ENCODE measurements at places on chromosomes 4 and X.

DNA sequence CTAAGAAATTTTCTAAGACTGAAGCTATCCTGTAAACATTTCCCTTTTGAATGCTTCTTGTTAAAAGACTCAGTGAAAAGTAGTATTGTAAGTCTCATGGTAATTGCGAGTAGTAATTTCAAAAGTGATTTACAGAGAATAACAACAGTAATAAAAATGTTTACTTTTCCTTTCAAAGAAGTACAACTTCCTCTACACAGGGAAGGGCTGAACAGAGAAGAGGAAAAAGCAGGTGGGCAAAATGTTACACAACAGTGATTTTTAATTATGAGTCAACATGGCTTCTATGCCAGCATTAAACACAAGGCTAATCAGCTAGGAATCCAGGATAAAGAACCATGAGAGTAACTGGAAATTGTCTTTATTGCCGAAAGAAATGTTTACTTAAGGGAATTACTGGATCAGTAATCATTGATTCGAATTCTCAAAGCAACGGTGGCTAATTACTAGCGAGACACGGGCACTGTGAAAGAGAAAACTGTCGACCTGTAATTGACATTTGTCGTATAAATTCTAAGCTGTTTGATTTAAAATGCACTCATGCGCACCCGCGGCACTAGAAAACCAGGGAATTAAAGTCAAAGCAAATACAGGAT lies 15.4 kb downstream of the UTP3 start:
- no peaks in the 10 kb centered on the region for H3K36me3 ChIP-seq
- peak overlapping the region; percentile 81 for H3K4me3 ChIP-seq
- H3K4me1 ChIP-seq = peaks cover 4% of the 10 kb centered on the region
- H3K27ac ChIP-seq = peak overlapping the region; percentile 99
- no peaks in the 10 kb centered on the region for H3K27me3 ChIP-seq

DNA sequence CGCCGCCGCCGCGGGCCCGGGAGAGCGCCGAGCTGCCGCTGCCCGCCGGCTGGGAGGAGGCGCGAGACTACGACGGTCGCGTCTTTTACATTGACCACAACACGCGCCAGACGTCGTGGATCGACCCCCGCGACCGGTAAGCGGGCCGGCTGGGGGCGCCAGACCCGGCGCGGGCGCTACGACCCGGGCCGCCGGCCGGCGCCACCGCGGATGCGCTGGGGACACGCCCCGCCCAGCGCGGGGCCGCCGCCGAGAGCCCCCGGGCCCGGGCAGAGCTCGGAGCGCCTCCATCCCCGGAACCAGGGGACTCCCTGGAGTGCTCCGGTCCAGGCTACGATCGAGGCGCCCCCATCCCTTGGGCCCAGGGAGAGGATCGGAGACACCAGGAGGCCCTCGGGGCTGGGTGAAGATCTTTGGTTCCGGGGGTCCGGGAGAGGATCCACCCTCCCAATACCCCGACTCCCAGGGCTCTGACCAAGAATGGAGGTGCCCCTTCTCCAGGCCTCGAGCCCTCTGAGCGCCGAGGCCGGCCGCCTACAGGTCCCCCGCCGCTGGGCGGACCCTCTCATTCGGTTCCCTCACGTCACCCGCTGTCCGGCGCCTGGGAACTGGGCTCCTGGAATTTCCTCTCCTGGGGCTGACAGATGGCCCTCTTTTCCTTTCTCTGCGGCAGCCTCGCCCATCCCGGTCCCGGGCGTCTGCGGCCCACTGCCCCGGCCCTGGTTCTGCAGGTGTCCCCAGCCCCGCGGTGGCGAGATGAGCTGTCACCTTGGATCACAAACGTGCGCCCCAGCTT lies 48.8 kb downstream of the CLDN34 start:
- H3K4me3 ChIP-seq = peak overlapping the region; percentile 46
- no peaks in the 10 kb centered on the region for H3K36me3 ChIP-seq
- H3K27ac ChIP-seq = peak overlapping the region; percentile 61
- H3K27me3 ChIP-seq = peaks cover 4% of the 10 kb centered on the region
- peak; percentile 24 for DNase-seq
- no peaks in the 10 kb centered on the region for H3K4me1 ChIP-seq

DNA sequence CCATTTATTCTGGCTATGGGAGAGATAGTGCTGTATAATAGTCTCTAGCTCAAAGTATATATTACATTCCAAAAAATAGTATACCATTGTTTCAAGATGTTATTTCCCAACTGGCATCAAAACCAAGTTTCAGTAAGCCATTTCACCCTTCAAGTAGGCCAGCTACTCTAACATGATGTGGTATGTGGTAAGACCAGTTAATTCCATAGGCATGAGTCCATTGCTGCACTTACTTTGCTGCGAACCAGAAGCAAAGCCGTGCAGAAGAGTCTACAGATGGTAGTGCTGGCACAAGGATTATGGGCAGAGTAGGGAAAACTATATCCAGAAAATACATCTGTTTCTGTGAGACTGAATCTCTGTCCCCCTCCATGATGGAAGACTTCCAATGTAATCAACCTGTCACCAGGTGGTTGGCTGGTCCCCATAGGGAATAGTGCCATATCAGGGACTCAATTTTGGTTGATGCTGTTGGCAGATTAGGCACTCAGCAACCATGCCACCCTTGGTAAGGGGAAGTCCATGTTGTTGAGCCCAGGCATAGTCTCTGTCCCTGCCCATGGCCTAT lies 49.8 kb upstream of the HSD17B10 start:
- H3K36me3 ChIP-seq = no peaks in the 10 kb centered on the region
- H3K27me3 ChIP-seq = no peaks in the 10 kb centered on the region
- H3K4me3 ChIP-seq = no peak overlapping the region
- no peak overlapping the region for H3K27ac ChIP-seq

DNA sequence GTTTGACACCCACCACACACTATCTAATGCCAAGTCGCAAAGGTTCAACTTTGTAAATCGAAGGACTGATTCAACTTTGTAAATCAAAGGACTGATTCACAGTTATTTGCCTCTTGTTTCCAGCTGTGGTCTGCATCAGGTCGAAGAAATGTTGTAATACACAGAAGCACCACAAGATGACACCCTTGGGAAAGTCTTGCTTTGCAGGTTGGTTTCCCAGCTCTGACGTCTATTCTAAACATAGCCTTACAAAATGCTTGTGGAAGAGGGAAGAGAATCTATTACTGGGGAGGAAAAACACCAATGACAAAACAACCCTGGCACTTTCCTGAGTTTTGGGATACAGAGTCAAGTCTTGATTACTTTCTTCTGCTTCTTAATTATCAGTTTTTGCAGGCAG lies 35.3 kb downstream of the SUPT20HL1 start:
- DNase-seq = peak; percentile 69
- no peaks in the 10 kb centered on the region for H3K27me3 ChIP-seq
- no peaks in the 10 kb centered on the region for H3K4me1 ChIP-seq
- no peak overlapping the region for H3K4me3 ChIP-seq

- no peak overlapping the region for H3K27ac ChIP-seq
- no peak for DNase-seq
- H3K4me3 ChIP-seq = no peak overlapping the region
- H3K36me3 ChIP-seq = no peaks in the 10 kb centered on the region
Observed at GRCh38 chr4:2366252-2367192, 51.9 kb downstream of the ZFYVE28 start.

GRCh38 chr4:3788366-3788660 lies 22.1 kb downstream of the ADRA2C start:
- H3K36me3 ChIP-seq = no peaks in the 10 kb centered on the region
- H3K27ac ChIP-seq = no peak overlapping the region
- no peaks in the 10 kb centered on the region for H3K4me1 ChIP-seq
- H3K4me3 ChIP-seq = no peak overlapping the region

DNA sequence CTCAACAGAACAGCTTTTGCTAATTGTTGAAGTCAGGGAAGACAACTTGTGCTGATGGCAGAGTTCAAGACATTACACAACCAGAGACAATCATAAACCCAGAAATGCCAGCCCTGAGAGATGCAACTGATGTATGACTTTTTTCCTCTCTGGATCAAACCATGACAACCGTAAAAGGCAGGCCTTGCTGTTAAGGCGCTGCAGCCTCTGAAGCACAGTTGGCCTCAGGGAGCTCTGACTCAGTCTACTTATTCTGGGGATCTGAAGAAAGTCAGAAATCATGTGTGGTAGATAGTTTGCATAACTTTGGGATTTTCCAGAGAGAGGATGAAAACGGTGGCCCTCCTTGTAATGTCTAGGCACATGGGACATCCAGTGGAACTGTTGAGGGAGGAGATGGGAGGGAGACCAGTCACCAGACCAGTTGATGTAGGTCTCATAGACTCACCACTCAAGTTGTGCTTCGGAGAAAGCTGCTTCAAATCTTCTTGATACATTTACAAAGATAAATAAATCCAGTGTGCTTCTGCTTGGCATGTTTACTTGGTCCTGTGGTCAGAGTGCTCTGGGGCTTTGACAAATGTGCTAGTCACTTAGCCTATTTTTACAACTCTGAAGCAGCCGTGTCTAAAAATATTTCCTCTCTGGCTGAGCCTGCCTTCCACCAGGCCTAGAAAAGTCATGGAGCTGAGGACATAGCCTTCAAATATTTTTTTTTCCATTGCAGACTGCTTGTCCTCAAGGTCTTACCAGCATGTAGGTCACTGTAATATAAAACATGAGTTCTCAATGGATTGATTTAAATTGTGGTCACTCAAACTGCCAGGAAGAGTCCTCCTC lies 7.5 kb downstream of the HADH start:
- no peaks in the 10 kb centered on the region for H3K36me3 ChIP-seq
- no peak overlapping the region for H3K4me3 ChIP-seq
- H3K27me3 ChIP-seq = no peaks in the 10 kb centered on the region

GRCh38 chr4:41327770-41328169 lies 71.0 kb downstream of the UCHL1 start:
- no peaks in the 10 kb centered on the region for H3K36me3 ChIP-seq
- DNase-seq = no peak
- H3K4me1 ChIP-seq = no peaks in the 10 kb centered on the region
- no peak overlapping the region for H3K27ac ChIP-seq

DNA sequence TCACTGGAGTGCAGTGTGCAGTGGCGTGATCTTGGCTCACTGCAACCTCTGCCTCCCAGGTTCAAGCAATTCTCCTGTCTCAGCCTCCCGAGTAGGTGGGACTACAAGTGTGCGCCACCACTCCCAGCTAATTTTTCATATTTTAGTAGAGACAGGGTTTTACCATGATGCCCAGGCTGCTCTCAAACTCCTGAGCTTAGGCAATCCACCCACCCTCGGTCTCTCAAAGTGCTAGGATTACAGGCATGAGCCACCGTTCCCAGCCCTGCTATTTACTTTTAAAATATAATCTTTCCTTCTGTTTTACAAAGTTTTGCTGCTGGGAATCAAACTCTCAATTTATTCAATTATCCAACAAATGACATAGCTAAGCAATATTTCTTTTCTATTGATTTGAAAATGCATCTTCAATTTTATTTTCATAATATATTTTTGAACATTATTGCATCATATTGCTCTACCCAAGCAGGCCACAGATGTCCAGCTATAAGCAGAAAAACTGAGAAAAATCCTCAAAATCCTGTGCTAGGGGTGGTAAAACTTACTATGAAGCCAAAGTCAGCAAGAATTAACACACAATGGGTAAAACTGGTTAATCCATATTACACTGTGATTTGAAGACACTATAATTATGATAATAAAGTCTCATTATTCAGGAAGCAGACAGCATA lies 5.2 kb downstream of the TIFA start:
- H3K4me1 ChIP-seq = peaks cover 2% of the 10 kb centered on the region
- H3K36me3 ChIP-seq = peaks cover 3% of the 10 kb centered on the region
- no peak overlapping the region for H3K27ac ChIP-seq
- no peak for DNase-seq
- no peaks in the 10 kb centered on the region for H3K27me3 ChIP-seq

GRCh38 chr4:6227412-6228157 lies 27.2 kb upstream of the JAKMIP1 start:
- H3K4me1 ChIP-seq = no peaks in the 10 kb centered on the region
- H3K27me3 ChIP-seq = peaks cover 13% of the 10 kb centered on the region
- no peak overlapping the region for H3K27ac ChIP-seq
- H3K4me3 ChIP-seq = no peak overlapping the region
- no peak for DNase-seq
- H3K36me3 ChIP-seq = no peaks in the 10 kb centered on the region

DNA sequence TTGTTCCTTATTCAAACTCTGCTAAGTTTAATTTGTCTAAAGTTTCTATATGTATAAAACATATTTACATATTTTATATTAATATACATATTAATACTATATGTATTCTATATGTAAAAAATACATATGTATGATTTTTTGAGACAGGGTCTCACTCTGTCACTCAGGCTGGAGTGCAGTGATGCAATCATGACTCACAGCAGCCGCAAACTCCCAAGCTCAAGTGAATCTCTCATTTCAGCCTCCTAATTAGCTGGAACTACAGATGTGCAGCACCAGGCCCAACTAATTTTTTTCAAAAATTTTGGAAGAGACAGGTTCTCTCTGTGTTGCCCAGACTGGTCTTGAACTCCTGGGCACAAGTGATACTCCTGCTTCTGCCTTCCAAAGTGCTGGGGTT lies 684.9 kb downstream of the TRAM1L1 start:
- DNase-seq = no peak
- H3K27ac ChIP-seq = no peak overlapping the region
- no peaks in the 10 kb centered on the region for H3K4me1 ChIP-seq
- H3K4me3 ChIP-seq = no peak overlapping the region
- H3K36me3 ChIP-seq = no peaks in the 10 kb centered on the region
- no peaks in the 10 kb centered on the region for H3K27me3 ChIP-seq

DNA sequence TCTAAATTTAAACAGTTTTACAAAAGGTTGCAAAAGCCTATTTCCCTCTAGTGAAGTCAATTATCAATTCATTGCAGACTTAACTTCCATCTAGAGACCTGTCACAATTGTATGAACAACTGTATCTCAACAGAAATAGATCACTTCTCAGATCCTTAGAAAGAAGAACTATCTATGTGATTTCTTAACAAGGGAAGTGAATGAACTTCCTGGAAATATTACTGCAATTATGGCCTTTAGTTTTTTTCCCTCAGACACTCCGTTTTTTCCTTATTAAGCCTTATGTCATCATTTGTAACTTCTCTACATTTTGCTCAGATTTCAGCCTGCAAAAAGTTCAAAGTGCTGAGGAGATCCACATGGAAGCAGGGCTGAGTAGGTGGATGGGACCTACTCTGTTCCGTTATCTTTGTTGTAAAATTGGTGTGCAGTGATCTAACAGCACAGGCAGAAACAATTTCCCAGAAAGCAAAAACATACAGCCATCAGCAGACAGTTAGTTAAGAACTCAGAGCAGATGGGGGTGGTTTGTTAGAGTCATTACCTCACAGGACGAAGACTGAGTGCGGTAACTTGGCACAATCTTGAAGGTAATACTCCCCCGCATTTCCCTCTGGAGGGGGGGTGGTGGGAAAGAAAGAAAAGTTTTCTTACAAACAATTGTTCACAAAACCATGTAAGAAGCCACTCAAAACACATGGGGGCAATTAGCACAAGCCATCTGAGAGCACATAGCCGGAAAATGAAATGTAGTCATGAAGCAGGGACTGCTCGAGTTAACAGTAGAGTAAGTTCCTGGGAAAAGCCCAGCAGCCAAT lies 112.3 kb downstream of the NYX start:
- no peaks in the 10 kb centered on the region for H3K4me1 ChIP-seq
- H3K4me3 ChIP-seq = no peak overlapping the region
- no peaks in the 10 kb centered on the region for H3K27me3 ChIP-seq
- DNase-seq = peak; percentile 28
- H3K36me3 ChIP-seq = no peaks in the 10 kb centered on the region
